Stimulated activated CD4-positive, alpha-beta T cell treated with anti-CD3 and anti-CD28 coated beads, Interleukin-4, amount 100 ng/mL, for 1 hour (primary cell): ENCODE measurements at places on chromosomes 1 and 21.

DNA sequence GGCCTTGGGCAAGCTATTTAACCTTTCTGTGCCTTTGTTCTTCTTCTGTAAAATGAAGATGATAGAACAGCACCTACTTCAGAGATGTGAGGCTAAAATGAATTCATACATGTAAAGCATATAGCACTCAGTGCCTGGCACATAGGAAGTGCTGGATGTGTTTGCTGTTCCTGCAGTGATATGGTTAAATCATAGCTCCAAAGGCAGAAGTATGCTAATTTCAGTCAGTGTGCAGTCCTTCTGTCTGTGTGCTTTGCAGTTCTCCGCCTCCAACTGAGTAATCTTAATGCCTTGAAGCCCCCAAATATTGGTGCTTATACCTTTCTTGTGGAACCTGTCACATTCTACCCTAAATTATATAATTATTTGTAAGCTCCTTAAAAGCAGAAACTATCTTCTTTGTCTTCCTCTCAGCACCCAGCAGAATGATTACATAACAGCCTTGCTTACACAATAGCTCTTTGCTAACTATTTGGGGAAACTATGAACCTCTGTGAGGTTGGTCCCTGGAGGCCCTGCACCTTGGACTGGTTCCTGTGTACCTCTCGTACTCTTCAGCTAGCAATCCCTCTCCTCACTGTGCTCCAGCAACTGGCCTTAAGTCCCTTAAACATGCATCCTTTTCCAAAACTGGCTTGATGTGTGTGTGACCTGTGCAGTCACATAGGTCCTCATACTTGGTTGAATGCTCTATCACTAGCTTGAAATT, 57.0 kb upstream of the CACYBP start:
- no peak for DNase-seq

GRCh38 chr1:2595812-2596529, 9.4 kb downstream of the PRXL2B start:
- DNase-seq: no peak

DNA sequence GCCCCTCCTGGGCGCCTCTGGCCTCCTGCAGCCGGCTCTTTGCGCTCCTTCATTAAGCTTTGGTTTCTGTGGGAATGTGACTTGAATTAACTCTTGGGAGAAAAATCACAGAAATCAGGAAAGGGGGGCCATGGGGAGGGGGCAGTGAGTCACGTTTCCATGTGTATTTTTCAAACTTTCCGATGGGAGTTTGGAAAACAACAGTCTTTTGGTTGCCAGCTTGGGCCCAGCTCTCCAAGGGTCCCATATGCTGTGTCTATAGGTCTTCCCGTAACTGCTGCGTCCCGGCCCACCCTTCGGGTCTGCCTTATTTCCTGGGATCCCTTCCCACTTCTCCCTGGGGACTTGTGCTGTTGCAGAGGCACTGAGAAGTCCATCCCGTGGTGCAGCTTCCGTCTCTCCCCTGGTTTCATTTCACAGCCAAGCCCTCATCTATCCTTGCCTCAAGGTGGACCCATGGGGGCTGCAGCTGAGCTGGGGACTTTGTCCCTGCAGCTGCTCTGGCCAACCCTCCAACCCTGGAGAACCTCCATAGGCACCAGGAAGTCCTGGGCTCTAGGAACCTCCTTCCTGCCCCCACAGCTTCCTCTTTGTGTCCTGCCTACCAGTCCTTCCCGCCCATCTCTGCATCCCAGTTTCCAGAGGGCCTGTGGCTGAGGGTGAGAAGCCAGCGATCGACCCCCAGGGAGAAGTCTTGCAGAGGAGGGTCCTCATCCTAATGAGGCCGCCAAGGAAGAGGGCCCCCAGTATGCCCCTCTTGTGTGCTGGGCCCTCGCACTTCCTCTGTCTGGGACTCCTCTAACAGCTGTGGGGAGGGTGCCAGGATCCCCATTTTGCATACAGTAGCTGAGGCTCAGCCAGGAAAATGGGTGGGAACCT, 11.6 kb upstream of the LMNA start:
- no peak for DNase-seq

DNA sequence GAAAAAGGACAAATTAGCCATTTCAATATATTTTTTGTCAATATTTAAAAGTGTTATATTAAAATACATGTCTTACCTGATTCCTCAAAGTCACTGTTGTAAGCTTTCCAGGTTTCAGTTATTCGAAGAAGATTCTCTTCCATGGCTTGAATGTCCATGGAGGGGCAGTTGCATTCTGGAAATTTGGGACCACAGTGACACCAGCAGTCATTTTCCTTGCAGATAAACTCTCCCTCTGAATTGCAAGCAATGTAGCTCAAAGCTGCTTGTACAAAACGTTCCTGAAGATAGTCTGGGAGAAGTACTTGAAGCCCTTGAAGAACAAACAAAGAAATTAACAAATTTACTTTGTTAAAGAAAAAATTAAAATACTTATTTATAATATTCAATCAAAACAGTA, 251.7 kb downstream of the BRINP3 start:
- DNase-seq: no peak

- DNase-seq: no peak
These were observed 2.1 kb downstream of the FAM163A start for GRCh38 chr1:179745131-179745611.

GRCh38 chr1:171296897-171297296, 17.1 kb upstream of the FMO4 start:
- DNase-seq: no peak
